ENCODE measurements at places on chromosomes 2 and 18.
A peak's percentile ranks its signal among the peaks of the same experiment; 100 is the strongest.

GRCh38 chr2:241340631-241341163, 15.4 kb upstream of the FARP2 start:
- DNase-seq, result no peak

- DNase-seq, result no peak
These were observed 18.0 kb downstream of the DNMT3A start for GRCh38 chr2:25323610-25324189.

DNA sequence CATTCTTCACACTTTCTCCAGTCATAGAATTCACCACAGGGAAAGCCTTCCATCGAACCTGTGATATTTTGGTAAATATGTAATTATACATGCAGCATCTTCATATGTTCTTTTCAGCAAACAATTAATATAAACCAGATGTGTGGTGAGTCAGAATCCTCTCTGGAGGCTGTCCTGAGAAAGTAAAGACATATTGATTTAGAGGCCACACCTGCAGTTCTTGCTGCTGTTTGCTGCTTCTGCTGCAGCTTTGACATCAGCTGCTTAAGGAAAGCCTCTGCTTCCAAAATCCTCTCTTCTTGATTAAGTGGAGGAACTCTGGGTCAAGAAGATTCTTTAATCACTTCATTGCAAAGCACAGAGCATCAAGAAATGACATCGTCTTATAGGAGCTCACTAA, 568.8 kb upstream of the ZEB2 start:
- DNase-seq, result no peak

- no peak for DNase-seq
These were observed 2.5 kb upstream of the RHOB start for GRCh38 chr2:20444101-20444992.

DNA sequence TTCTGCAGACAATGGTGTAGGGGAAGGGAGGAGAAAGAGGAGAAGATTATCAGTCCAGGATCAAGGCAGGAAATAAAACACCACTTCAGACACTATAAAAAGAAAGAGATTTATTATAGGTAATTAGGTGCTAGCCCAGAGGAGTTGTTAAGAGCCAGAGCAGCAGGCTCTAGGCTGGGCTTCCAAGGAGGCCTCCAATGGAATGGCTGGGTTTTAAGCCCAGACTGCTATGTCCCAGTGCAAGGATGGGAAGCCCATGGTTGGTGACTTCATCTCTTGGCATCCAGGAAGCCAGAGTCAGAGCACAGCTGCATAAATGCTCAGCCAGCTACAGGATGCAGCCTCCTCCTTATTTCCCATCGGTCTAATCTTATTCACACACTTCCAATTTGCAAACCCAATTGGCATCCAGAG, 95.6 kb downstream of the LAMA3 start:
- DNase-seq, result no peak

- DNase-seq, result no peak
These were observed 18.7 kb upstream of the CCBE1 start for GRCh38 chr18:59715966-59716369.

GRCh38 chr18:6920099-6920955, 190.8 kb downstream of the ARHGAP28 start:
- DNase-seq, result no peak

GRCh38 chr2:153811516-153811915, 60.2 kb upstream of the GALNT13 start:
- no peak for DNase-seq

GRCh38 chr18:49967171-49967570, 153.8 kb upstream of the ACAA2 start:
- DNase-seq, result no peak

DNA sequence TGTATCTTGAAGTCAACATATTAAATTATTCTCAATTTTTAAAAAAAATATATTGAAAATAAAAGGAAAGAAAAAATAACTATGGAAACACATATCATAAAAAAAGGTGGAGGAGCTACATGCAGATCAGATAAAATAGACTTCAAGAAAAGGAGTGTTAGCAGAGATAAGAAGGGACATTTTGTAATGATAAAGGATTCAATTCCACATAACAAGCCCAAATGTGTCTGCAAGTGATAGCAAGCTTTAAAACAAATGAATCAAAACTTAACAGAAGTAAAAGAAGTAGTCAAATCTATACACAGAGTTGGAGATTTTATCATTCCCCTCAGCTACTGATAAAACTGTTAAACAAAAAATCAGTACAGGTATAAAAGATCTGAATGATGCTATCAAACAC, 74.9 kb downstream of the TTC32 start:
- no peak for DNase-seq

DNA sequence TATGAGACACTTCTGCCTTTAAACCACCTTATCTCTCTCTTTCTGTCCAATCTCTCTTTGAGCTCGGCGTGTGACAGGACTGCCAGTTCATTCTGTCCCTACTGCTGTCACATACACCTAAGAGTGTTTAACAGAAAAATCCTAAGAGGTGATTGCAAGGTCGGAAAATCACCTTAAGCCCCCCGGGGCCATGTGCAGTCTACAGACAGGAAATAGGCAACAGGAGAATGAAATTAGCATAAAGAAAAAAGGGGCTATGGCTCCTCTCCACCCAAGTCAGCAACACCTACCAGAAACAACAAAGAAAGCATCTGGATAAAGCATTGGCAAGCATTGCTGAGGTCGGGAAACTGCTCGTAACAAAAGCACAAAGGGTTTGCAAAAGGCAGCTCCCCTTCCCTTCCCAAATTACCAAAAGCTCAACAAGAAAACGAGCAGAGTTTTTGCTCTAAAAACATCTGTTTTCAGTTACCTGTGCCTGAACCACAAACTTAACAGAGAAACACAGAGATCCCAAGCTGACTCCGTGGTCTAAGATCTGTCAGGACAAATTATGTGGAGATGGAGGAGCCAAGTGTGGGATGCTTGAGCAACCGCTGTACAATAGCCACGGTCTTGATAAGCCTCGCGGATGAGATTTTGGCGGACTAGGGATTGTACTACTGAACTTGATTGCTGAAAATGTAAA, 30.4 kb downstream of the ANKRD44 start:
- DNase-seq, result no peak

DNA sequence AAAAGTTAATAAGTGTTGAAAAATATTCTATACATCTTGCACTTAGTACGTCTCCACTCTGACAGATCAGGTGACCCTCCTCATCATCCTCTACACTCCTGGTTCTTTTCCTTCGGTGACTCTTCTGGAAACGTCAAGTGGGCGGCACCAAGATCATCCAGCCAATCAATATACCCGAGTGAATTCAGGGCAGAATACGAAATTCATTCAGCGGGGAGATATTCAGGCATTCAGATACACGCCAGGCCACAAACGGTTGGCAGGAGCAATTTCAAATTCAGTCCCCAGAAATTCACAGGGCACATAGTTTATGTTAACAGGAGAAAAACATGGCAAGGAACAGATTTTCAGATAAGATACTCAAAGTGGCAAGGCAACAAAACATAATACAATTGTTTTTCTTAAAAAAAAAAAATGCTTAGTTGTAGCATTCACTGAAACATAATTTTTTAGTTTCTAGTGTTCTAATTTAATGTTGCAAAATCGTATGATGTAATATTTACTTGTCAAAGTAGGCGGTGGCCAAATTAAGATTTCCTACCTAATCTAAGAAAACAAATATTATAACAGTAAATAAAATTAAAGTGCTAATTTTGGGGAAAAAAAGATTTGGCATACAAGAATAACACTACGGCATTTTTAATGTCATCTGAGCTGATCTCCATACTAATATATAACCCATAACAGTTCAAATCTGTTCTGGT, 4.2 kb downstream of the CLK1 start:
- DNase-seq, result peak; percentile 18

- no peak for DNase-seq
These were observed 202.3 kb downstream of the KCNH7 start for GRCh38 chr2:162636206-162636728.

GRCh38 chr2:45826884-45827635, 175.6 kb downstream of the PRKCE start:
- DNase-seq, result no peak

DNA sequence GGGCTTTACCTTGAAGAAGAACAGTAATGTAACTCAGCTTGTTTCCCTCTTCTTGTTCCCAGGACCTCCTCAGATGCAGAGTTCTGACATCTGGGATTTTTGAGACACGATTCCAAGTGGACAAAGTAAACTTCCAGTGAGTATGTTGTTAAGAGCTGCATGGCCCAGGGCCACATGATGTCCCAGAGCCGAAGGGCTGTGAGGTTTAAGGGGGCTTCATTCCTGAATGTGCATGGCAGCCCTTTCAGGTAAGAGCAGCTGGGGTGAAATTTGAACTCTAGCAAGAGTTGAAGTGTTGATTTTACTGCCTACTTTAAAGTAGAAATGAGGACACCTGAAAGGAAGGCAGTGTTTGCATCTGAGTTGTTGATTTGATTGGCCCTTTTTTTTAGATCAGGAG, 13.3 kb downstream of the CHMP1B start:
- DNase-seq, result no peak

GRCh38 chr2:172674968-172675303, 60.7 kb upstream of the RAPGEF4 start:
- no peak for DNase-seq

DNA sequence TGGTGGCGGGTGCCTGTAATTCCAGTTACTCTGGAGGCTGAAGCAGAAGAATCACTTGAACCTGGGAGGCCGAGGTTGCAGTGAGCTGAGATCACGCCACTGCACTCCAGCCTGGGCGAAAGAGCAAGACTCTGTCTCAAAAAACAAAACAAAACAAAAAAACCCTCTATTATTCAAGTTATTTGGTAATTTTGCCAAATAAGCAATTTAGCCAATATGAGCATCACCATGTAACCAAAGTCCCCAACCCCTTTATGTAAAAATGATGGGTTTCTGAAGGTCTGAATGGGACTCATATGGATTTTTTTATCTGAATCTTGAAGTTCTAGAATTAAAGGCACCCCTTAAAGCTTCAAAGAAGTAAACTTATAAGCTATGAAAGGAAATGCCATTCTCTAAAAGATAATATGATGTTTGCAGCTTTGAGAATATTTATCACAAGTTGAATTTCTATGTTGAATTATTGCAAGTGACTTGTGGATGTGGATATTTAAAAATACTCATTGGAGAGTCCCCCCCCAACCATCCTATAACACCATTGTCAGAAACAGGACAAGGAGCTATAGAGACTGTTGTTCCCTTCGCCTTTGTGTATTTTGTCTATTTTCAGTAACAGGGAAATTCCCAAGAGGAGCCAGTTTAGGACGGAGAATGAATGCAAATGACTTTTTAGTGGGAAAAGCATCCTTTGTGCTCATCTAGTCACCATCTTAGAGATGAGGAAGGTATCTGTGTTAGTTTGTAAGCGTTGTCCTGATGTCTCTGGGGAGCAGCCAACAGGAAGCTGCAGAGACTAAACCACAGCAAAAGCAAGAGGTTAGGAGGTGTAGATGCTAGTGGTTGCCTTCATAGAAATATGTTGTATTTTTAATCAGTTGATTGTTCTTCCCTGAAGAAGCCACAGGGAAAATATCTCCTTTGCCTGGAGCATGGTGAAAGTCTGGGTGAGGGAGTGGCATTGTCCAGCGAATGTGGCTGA, 68.3 kb downstream of the TET3 start:
- DNase-seq, result no peak

- no peak for DNase-seq
These were observed 38.9 kb downstream of the UGP2 start for GRCh38 chr2:63880625-63881024.

DNA sequence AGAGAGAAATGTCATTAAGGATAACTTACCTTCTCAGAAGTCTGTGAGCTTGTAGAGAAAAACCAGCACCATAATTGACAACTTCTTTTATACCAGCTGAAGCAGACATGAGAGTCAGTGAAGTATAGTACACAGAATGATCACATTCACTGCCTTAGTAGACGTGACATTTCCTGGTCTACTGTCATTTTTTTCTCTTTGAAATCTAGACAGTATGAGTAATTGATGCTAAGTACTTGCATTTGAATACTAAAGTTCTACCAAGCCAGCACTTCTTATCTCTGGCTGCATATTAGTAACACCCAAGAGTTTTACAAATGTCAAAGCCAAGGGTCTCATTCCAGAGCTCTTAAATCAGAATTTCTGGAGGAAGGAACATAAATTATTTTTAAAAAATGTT, 25.4 kb upstream of the ACADL start:
- DNase-seq, result no peak

- DNase-seq, result no peak
These were observed 5.2 kb downstream of the GATA6 start for GRCh38 chr18:22174341-22175145.

GRCh38 chr2:217953011-217953481, 49.7 kb downstream of the TNS1 start:
- DNase-seq, result no peak

GRCh38 chr2:142330458-142330857, 199.6 kb upstream of the LRP1B start:
- DNase-seq, result no peak

DNA sequence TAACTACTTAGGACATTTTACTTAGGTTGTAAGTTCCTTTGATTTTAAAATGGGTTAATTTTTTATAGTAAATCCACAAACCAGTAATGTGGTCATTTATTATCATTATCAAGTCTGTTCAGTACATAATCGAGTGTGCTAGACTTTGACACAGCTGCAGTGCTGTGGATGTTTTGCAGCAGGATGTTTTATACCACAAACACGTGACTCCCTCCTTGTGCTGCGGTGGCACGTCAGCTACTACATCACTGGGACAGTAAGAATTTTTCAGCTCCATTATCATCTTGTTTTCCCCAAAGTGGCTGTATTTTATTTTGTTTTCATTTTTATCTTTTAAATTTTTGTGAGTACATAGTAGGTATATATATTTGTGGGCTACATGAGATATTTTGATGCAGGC, 70.0 kb downstream of the ATP9B start:
- DNase-seq, result no peak

DNA sequence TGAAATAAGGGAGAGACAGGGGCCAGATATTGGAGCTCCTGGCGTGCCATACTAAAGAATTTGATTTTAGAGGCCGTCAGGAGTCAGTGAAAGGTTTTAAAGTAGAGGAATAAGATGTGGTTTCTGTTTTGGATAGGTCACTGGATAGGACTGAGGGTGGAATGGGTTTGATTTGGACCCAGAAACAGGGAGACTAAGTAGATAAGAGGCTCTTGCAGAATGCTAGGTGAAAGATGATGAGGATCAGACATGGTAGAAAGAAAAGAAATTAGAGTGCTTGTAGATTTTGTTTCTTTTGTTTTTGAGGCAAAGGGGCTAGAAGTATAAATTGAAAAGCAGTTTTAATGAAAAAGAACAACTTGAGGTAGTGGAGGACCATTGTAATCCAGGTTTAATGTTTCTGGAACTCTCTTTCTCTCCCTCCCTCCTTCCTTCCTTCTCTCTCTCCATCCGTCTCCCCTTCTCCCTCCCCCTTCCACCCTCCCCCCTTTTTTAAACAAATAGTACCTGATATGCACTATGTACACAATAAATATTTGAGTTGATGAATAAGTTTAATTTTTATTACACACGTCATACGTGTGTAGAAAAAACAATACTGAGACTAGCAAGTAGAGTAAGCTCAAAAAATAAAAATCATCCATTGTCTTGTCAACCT, 1.9 kb downstream of the NDUFV2 start:
- no peak for DNase-seq

DNA sequence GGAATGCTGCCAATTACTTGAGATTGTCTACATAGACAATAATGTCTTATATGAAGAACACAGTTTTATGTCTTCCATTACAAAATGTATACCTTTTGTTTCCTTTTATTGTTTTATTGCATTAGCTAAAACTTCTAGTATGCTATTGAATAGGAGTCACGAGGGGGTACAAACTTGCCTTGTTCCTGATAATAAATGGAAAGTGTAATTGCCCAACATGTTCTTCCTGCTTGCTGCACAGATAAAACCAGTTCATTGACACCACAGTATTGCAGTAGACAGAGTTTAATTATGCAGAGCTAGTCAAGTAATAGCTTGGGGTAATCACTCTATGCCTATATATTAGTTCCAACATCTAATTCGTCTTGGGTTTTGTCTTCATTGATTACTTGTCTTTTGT, 1276.2 kb upstream of the NRXN1 start:
- DNase-seq, result no peak

Data from stimulated activated CD4-positive, alpha-beta T cell treated with anti-CD3 and anti-CD28 coated beads, Interleukin-1b, Interleukin-23, amount 100 ng/mL, for 24 hours (primary cell).